Activated T-helper 1 cell treated with anti-CD3 and anti-CD28 coated beads, Interleukin-2, amount 50 U/mL, for 16 hours (primary cell): ENCODE measurements at places on chromosomes 6 and 20.

DNA sequence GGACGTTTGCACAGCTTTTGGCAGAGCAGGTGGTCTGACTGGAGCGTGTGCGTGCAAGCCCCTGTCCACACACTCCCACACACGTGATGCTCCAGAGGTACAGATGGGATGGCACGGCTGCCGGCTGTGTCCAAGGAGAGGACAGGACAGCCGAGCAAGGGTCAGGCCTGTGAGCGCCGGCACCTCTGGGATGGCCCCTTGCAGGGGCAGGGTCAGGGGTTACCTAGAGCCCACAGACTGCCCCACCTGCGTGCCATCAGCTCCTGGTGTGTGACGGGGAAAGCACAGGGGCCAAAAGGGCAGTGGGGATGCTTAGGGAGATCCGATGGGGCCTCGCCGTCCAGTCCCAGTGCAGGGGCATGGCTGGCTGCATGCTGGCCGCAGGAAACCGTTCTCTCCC is 189.7 kb downstream of the TAF4 start:
- no peak for DNase-seq

- no peak for DNase-seq
Observed at GRCh38 chr6:89346433-89346832, 6.1 kb downstream of the UBE2J1 start.

DNA sequence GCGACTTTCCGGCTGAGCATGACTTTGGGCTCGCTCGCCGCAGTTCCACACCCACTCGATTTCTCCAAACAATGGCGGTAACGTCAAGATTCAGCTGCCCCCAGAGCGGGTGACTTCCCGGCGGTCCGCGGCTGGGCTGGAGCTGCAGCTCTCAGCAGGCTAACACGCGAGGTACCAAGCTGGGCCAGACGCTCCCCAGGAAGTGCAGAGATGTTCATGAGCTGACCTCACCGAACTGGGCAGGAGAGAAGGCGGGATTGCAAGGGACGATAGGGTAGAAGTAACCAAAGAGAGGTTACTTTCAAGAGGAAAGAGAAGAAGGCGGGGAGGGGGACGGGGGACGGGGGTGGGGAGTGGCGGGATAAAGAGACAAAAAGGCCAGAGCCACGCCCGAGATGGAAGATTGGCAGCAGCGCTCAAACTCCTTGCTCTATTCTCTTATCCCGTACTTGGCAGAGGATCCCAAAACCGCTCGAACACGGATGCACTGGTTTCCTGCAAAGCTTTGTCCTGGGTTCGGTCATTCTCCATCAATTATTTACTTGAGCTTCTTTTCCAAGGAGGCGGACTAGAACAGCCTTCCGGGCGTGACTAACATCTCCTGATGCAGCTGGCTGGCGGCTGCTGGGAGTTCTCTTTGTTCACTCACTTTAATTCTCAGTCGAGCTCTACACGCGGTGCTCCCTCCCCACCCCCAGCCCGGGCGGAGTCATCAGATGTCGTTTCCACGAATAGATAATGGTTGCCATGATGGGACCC is at the start of gene MTCL3:
Gene MTCL3 (minus strand): TSS at position 626 of the 759 bp plus-strand sequence.
- no peak for DNase-seq

DNA sequence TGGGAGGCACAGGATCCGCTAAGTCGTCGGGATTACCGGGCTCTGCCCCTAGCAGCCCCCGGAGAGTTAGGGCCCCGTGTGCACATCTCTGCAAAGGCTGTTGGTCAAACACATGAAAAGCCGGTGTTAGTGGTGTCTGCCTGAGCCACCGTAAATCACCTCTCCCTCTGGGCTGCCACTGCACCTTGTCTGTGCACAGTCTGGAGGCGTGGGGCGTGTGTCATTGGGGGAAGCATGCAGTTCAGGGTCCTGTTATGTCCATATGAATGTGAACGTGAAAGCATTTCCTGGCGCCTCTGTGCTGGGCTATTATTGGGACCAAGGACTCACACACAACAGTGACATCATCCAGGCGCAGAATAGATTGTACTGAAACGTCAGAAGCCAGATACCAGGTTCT is 305.6 kb downstream of the NRN1 start:
- no peak for DNase-seq

DNA sequence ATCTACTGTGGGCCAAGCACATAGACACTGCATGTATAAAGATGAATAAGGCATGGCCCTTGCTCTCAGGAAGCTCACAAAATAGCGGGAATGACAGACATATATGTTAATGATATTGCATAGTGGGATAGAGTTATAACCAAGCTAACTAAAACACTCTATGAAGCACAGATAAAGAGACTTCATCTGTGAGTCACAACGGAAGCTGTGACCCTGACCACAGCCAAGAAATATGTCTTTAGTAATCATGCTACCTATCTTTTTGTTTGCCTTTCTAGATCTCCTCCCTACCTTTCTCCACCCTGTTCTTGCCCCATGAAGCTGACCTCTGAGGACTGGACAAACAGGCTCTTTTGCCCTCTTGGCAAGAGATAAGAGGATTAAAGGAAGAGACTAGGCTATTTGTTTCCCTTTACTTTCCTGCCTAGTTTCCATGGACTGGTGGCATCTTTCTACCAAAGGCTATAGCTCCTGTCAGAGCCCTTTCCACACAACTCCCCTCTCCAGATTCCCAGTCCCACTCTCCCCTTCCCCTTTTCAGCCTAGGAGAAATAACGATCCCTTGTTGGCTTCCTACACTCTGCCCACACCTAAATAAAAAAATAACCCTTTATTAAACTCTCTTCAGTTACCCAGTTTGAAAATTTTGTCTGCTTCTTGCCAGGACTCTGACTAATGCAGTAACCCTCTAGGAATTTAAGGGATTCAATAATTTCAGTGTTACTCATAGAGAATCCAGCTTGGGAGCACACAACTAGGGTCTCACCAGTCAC is 504.9 kb upstream of the MARCKS start:
- DNase-seq = no peak
